Heart right ventricle (tissue), 16 donors: ENCODE measurements at places on chromosomes 4 and X.

GRCh38 chrX:141220342-141221008, 21.8 kb downstream of the SPANXC start:
- DNase-seq, result no peak

DNA sequence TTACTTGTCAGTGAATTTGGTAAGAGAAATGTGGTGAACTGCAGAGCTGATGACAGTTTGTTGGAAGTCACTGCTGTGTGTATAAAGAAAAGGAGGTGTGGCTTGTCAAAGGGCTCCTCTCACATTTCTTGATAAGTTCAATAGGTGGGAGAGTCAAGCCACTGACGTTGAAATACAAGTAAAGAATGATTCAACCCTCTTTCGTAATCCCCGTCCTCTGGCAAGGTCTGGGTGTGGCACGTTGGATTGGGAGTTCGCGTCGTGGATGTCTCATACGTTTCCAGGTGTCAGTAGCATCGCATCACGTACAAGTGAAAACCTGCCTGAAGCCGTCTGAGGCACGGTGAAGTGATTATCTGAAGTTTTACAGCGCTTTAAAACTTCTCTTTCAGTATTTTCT, 76.4 kb downstream of the EGF start:
- no peak for DNase-seq

DNA sequence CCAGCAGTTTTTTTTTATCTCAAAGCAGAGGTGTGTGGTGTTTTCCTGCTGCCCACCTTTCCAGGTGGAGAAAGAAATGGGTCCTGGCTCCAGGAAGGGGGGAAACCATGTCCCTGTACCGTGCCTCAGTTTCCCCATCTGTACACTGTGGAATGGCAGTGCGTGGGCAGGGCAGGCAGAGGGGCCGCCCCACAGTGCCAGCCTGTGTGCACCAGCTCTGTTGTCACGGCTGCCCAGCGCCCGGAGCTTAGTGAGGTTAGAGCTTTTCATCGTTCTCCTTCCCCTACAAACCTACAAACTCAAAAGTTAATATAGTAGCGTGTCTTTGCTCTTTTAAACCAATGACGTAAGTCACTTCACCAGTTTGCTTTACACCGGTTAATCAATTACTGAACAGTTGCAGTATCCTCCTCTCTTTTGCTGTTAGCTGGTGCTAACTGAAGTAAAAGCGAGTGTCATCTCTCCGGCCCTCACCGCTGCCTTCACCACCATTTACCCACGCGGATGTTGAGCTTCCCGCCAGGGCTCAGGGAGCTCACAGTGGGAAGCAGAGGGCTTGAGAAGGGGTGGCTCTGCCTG, 114.8 kb upstream of the ADRA2C start:
- DNase-seq, result no peak

- no peak for DNase-seq
These were observed 28.9 kb upstream of the LRBA start for GRCh38 chr4:151043803-151044515.

- DNase-seq, result no peak
These were observed 59.0 kb upstream of the WDR1 start for GRCh38 chr4:10175626-10176025.

GRCh38 chr4:111639876-111640275, 505.4 kb upstream of the FAM241A start:
- DNase-seq, result no peak

DNA sequence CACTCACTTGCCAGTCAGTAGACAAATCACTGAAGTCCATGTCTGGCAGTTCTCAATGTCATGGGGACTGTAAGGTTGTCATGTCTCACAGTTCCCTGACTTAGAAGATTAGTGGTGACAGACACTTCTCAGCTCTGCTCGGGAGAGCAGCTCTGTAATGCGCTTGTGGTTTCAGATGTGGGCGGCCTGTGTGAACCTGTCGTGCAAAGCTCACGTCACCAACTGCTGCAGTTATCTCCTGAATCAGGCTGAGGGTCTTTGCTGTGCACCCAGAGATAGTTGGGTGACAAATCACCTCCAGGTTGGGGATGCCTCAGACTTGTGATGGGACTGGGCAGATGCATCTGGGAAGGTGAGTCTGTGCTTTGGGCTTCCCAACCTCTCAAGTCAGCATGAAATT, at the start of gene IL9R:
TSS of gene IL9R (plus strand) at position 261 of the 400 bp plus-strand sequence. CDS start at position 325, 64 bp downstream.
- no peak for DNase-seq

DNA sequence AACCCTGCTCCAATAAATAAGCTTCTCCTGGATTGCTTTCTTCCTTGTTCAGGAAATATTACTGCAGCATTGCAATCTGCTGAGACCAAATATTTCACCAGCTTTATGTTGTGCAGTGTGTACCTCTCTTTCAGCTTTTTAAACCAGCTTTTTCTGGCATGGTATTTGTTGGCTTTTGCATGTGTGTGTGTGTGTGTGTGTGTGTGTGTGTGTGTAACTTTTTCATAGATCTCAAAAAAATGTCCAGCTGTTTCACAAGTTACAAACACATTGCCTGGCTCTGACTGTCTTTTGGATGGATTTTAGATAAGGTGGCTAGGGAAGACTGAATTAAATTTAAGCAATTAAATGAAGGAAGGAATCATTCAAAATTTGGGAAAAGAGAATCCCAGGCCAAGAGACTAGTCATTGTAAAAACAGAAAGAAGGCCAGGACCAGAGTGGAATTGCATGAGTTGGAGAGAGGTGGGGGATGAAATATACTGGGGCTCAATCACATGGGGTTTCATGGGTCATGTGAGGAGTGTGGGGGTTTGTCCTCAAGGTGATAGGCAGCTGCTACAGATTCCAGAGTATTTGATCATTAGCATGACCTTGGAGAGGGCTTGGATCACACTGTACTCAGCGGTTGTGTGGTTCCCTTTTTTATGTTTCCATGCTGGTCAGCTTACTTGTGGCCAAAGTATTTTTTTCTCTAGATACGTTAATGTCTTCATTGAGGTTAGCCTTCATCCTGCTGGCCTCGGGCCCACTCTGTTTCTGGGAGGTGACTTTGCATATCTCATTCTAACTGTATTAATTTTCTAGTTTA, 357.7 kb upstream of the BOD1L1 start:
- no peak for DNase-seq

GRCh38 chr4:87068583-87069021, 133.8 kb downstream of the AFF1 start:
- DNase-seq, result no peak

DNA sequence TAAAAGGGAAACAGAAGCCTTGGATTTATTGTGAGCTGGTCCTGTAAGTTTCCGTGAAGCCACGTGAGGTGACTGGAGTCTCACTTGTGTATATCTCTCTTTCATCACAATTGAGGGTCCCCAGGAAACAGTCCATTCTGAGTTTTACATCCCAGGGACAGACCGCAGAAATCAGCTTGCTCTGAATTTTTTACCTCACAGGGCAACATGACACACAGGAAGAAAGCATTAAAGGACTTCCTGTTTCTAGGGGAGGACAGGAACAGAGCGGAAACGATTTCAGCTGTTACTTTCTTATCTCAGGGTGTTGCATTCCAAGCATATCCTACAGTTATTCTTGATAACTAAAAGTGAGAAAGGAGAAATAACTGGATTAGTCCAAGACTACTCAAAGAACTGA, 553.5 kb downstream of the TRAM1L1 start:
- no peak for DNase-seq

DNA sequence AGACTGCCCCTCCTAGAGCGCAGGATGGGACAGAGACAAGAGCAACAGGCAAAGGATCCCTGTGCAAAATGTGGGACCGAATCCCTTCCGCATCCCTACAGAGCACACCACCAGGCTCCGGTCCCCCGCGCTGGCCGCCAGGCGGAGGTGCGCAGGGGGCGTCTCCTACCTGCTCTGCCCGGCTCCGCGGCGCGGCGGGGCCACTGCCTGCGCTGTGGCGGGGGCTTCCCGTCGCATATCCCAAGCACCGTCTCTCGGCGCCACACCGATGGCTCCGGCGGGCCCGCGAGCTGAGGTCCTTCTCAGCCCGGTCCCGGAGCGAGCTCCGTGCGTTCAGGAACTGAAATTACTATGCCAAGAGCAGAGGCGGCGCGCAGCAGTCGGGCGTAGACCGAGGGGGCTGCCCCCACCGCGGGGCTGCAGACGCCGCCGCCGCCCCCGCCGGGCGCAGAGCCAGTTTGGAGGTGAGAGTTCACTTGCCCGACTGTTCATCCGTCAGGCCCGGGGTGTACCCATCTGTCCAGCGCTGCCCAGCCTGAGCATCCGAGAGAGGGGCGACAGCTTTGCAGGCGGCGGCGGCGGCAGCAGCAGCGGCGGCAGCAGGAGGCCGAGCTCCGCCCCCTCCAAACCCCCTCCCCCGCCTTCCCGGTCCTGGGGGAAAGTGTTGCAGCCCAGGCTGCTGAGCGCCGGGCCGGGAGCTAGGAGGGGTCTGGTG, at the start of gene GPRIN3:
TSS of gene GPRIN3 (minus strand) at position 355 of the 715 bp plus-strand sequence. CDS start 57,690 bp downstream, outside the sequence.
- DNase-seq, result peak; percentile 73

DNA sequence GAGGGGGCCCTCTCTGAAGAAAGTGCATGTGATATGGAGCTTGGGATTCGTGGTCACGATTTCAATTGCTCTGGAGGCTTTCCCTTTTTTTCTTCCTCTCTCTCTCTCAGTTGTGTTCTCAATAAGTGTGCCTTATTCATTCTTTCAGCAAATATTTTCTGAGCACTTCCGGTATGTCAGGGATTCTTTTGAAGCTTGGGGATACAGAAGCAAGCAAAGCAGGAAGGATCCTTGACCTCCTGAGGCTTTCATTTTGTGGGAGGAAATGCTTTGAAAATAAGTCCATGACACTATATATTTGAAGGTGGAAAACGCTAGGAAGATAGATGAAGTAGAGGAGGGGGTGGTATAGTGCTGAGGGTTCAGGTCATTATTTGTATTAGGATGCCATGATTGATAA, 12.6 kb upstream of the GABRE start:
- no peak for DNase-seq

GRCh38 chr4:6380746-6381410, 91.5 kb downstream of the PPP2R2C start:
- DNase-seq, result no peak

DNA sequence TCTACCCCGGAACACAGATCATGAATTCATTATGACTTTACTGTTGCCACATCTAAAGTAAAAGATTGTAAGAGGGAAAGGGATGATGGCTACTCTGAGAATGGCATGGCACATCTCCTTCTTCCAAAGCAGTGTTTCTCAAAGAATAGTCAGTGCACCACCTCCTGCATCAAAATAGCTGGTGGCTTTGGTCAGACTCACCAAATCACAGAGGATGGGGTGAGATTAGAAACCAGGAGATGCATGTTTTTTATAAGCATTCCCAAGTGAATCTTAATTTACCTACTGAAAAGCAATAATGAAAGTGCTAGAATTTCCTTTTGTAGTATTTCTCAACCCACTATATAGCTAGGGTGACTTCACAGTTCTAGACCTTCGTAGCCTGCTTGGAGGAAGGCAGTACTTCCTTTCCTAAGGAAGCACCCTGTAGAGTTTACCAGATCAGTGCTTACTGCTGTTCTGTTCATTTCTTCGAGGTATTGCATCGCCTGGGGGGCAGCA, 340.8 kb upstream of the KLF3 start:
- no peak for DNase-seq

GRCh38 chrX:49840679-49841078, 11.6 kb downstream of the PAGE4 start:
- peak; percentile 38 for DNase-seq
